PC-3 (cell line): ENCODE measurements at places on chromosomes 12 and 14.

- no peak for DNase-seq
Observed at GRCh38 chr14:101367421-101368261, 193.7 kb upstream of the DIO3 start.

GRCh38 chr12:104956870-104957718, 996 bp downstream of the SLC41A2 start:
- DNase-seq: peak; percentile 38

DNA sequence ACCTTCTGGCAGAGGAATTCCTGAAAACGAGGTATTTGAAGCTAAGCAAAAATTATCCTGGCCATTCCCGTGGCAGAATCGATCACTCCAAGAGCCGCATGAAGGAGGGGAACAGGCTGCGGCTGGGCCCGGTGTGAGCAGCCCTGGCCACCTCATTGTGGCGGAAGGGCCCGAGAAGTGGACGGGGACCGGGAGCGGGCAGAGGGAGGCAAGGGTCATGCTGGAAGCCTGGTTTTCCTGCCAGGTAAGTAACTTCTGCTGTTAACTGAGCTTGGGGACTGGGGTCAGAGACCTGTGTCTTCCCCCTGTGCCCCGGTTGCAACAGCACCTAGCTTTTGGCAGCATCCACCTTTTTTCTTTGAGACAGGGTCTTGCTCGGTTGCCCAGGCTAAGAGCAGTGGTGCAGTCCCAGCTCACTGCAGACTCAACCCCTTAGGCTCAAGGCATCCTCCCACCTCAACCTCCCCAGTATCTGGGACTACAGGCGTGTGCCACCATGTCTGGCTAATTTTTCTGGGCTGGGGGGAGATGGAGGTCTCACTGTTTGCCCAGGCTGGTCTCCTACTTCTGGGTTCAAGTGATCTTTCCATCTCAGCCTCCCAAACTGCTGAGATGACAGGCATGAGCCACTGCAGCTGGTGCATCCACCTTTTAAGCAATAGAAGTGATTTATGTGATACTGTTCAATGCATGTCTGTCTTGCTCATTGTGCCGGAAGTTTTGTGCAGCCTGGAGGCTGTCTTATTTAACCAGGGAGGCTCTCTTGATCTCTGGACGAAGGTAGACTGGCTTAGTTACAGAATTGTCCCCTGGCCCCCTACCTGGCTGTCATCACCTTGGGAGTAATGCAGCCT, 174.0 kb upstream of the MYL2 start:
- DNase-seq: no peak

GRCh38 chr12:89960011-89960507, 251.4 kb upstream of the ATP2B1 start:
- peak; percentile 77 for DNase-seq
